Right lobe of liver (tissue), 6 donors: ENCODE measurements at places on chromosomes 1 and 21. TPM values are rescaled to one million over a fixed set of nuclear protein-coding genes. Genes with fewer than 3 reads are reported as not detected.
A peak's percentile ranks its signal among the peaks of the same experiment; 100 is the strongest.

RXRG gene
- not detected for total RNA-seq

- no peak overlapping the region for H3K27ac ChIP-seq
- DNase-seq: no peak
- H3K4me3 ChIP-seq: no peak overlapping the region
- H3K36me3 ChIP-seq: no peaks in the 10 kb centered on the region
- H3K27me3 ChIP-seq: no peaks in the 10 kb centered on the region
Observed at GRCh38 chr1:18166341-18166740, 58.7 kb downstream of the IGSF21 start.

GRCh38 chr1:153977250-153978240 lies at the start of gene JTB:
Gene JTB (minus strand): TSS chr1:153977674. CDS start chr1:153977252, 422 bp downstream.
- peak within 1 kb of the TSS; percentile 94 for H3K27ac ChIP-seq
- DNase-seq: peak; percentile 94
- peak within 1 kb of the TSS; percentile 92 for H3K4me3 ChIP-seq
- H3K4me1 ChIP-seq: no peaks in the 10 kb centered on the region
- no peaks in the 10 kb centered on the region for H3K27me3 ChIP-seq

DNA sequence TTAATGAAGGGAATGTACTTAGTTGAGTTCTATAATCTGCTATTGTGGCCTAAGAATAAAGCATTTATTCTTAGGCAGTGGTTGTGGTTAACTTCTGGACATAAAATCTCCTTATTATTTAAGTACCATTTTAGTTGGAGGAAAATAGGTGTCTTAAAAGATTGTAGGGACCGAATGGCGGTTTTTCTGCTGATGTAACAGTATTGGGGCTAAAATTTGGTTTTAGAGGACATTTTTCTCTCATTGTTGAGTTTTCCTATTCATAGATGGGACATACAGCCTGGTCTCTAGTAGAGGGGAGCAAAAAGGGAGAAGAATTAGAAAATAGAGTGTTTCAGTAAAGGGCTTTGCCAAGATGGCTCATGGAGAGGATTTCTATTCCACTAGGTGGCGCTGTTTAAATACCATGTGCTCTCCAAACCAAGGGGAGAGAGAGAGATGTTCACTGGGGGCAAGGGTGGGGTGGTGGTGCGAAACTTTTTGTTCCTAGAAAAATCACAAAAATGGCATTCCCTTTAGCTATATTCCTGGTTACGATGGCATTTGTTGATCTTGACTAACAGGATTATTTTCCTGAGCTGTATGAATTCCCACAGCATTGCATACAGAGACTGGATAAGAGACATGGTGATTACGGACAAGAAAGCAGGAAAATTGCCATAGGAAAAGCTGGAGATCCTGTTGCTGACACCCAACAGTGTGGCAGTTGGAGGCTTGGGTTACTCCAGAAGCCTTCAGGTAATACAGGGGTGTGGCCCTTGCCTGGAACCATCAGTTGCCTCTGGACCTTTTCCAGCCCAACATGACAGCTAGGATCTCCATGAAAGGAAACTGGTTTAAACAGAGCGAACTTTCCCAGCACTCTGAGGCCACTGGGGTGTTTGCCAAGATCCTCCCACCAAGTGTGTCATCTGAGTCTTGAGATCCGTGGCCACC lies 18.2 kb upstream of the FCGR2A start:
- no peak overlapping the region for H3K27ac ChIP-seq
- no peaks in the 10 kb centered on the region for H3K4me1 ChIP-seq
- H3K4me3 ChIP-seq: no peak overlapping the region
- no peak for DNase-seq
- no peaks in the 10 kb centered on the region for H3K36me3 ChIP-seq
- H3K27me3 ChIP-seq: no peaks in the 10 kb centered on the region

ZNF593OS gene
- not detected for total RNA-seq

DNA sequence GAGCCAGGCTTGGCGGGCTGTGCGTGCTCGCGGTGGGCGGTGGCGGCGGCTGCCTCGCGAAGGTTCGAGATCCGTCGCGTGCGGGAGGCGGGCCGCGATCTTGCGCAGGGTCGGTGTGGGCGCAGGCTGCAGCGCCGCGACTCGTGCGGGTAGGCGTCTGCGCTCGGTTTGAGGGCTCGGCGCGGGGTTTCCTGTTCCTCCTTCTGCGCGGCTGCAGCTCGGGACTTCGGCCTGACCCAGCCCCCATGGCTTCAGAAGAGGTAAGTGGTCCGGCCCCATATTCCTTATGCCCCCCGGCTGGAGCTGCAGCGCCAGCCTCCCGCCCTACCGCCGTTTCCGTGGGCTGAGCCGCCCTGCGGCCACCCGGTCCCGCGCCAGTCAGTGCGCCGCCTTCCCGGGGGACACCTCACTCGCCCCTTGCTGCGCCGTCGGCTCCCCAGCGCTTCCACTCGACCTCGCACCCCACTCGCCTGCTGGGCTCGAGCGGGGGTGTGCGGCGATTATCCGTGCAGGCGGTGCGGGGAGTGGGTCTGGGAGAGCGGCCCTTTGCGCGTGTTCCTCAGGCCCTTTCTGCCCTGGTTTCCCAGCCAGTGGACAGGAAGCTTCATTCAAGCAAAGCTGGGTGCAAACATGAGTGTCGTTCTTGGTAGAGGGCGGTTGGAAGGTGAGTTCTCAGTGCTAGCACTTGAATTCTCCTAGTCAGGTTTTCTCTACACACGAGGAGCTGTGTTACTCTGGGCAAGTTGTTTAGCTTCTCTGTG lies at the start of gene CACYBP:
CACYBP (plus strand) TSS at position 12 of the 761 bp plus-strand sequence; CDS start at position 246, 234 bp downstream.
- no peaks in the 10 kb centered on the region for H3K27me3 ChIP-seq
- peak; percentile 61 for DNase-seq
- peaks cover 1% of the 10 kb centered on the region for H3K36me3 ChIP-seq
- H3K27ac ChIP-seq: peak within 1 kb of the TSS; percentile 99
- no peaks in the 10 kb centered on the region for H3K4me1 ChIP-seq

DNA sequence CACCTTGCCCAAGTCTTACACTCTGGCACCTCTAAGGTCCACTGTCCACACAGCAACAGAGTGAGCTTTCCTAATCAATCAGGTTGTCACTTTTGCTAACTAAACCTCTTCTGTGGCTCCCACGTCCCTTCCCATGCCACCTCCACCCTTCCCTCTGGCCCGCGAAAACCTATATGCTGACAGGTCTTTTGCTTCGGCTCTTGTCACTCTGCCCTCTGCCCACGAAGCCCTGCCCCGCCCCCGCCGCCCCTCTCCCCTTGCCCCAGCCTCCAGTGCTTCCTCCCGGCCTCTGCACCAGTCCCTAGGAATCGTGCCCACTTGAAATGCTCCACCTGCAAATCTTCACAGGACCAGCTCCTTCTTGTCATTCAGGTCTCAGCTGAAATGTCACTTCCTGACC lies 8.1 kb downstream of the TP53BP2 start:
- H3K27me3 ChIP-seq: no peaks in the 10 kb centered on the region
- no peaks in the 10 kb centered on the region for H3K36me3 ChIP-seq
- no peak overlapping the region for H3K27ac ChIP-seq
- H3K4me3 ChIP-seq: no peak overlapping the region
- H3K4me1 ChIP-seq: no peaks in the 10 kb centered on the region
- DNase-seq: no peak

KISS1 gene
- not detected for total RNA-seq

DNA sequence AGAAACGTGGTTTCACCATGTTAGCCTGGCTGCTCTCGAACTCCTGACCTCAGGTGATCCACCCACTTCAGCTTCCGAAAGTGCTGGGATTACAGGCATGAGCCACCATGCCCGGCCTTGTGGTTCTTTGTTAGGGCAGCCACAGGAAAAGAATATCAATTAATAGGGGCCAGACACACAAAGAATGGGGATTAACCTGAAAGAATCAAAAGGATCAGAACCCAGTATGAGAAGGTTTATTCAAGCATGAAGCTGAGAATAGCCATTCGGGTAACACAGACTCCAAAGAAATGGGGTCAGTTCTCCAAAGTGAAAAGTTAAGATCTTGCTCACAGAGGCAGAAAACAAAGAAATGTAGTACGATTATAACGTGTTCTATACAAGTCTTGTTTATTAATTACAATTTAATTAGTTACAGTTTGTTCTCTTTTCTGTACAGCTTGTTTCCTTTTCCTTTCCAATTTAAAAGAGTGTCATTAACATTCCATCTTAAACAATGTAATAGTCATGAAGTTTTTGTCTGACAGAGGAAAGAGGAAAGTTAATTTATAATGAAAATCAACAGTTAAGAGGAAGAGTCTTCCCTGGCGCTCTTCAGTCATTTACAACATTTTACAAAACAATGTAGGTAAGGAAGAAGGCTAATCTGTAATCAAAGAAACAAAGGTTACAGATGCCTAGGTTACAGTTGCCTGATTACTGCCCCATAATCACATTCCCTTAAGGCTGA lies 51.3 kb upstream of the SLC45A1 start:
- no peak for DNase-seq
- H3K4me3 ChIP-seq: no peak overlapping the region
- no peaks in the 10 kb centered on the region for H3K4me1 ChIP-seq
- H3K27me3 ChIP-seq: no peaks in the 10 kb centered on the region

PAQR6 gene
- total RNA-seq: 1.6 TPM

- no peak overlapping the region for H3K4me3 ChIP-seq
- H3K27ac ChIP-seq: no peak overlapping the region
- no peaks in the 10 kb centered on the region for H3K27me3 ChIP-seq
- no peaks in the 10 kb centered on the region for H3K4me1 ChIP-seq
- no peaks in the 10 kb centered on the region for H3K36me3 ChIP-seq
Observed at GRCh38 chr1:175480343-175480822, 263.0 kb downstream of the TNR start.

DNA sequence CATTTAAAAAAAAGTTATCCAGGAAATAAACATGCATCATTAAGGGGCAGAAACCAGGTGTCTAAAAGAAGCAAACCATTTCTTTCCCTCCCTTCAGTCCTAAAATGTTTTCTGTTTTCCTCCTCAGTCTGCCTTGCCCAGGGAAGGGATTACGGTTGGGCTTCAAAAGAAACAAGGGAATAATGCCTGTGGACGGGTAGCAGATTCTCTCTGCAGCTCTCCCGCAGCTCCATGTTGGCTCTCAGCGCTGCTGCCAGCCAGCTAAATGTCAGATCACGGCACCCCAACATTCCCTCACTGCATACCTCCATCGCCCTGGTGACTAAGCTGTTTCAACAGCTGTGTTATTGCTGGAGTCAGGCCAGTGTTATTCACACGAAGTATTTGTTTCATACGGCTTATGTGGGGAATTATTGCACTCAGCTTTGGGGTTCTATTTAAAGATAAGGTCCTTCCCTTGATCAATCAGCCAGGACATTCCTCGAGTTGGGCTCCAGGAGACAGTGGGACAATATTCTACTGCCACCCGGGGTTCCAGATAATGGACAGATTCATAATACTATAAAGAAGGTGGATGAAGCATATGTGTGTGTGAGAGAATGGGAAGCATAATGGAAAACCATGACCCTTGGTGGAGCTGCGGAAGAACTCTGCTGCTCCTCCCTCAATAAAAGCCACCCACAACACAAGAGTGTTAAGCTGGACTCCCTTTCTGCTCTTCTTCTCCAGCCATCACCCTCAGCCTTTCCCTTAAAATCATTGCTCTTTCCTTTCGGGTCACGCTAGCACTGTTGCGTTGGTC lies 58.2 kb downstream of the WLS start:
- peaks cover 14% of the 10 kb centered on the region for H3K4me1 ChIP-seq
- peak overlapping the region; percentile 29 for H3K27ac ChIP-seq
- no peaks in the 10 kb centered on the region for H3K36me3 ChIP-seq

TRNP1 gene
- total RNA-seq: 24.8 TPM

SLC22A15 gene
- total RNA-seq: 0.93 TPM

RCC2 gene
- 9.4 TPM for total RNA-seq

DNA sequence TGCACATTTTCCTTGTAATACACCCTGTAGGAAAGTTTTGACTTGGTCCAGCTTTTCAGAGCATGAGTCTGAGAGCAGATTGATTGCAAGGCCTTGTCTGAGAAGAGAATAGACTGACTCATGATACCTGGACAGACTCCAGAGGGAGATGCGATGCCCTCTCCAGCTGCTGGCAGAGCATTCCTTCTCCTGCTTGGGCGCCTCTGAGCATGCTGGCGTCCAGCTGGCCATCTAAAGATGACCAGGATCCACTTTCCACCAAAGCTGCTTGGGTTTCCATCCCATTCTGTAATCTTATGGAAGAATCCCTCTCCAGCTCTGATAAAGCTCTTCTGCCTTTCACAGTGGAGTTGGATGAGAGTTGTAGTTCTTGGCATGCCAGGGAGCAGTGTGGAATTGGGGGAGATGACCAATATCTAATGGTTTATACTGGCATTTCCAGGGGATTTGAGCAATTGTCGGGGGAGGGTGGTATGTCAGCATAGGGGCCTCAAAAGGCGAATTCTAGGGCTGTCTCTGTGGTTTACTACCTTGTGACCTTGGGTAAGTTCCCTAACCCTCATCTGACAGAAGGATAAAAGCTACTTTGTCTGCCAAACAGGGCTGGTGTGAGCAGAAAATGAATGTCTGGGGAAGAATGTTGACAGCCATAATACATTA lies 19.5 kb downstream of the SZRD1 start:
- no peaks in the 10 kb centered on the region for H3K27me3 ChIP-seq
- no peaks in the 10 kb centered on the region for H3K4me1 ChIP-seq
- DNase-seq: no peak
- H3K36me3 ChIP-seq: no peaks in the 10 kb centered on the region
- no peak overlapping the region for H3K27ac ChIP-seq
- no peak overlapping the region for H3K4me3 ChIP-seq

LAMC2 gene
- 1.5 TPM for total RNA-seq

- H3K36me3 ChIP-seq: no peaks in the 10 kb centered on the region
- peaks cover 89% of the 10 kb centered on the region for H3K4me1 ChIP-seq
- H3K4me3 ChIP-seq: peak overlapping the region; percentile 22
- no peaks in the 10 kb centered on the region for H3K27me3 ChIP-seq
- peak; percentile 88 for DNase-seq
- peak overlapping the region; percentile 88 for H3K27ac ChIP-seq
Observed at GRCh38 chr1:21337928-21338572, 47.8 kb upstream of the ECE1 start.

PEX19 gene
- 96.2 TPM for total RNA-seq

GRCh38 chr21:46187814-46188213 lies 3.6 kb upstream of the SPATC1L start:
- no peak overlapping the region for H3K4me3 ChIP-seq
- H3K36me3 ChIP-seq: no peaks in the 10 kb centered on the region
- no peak for DNase-seq
- no peak overlapping the region for H3K27ac ChIP-seq

DNA sequence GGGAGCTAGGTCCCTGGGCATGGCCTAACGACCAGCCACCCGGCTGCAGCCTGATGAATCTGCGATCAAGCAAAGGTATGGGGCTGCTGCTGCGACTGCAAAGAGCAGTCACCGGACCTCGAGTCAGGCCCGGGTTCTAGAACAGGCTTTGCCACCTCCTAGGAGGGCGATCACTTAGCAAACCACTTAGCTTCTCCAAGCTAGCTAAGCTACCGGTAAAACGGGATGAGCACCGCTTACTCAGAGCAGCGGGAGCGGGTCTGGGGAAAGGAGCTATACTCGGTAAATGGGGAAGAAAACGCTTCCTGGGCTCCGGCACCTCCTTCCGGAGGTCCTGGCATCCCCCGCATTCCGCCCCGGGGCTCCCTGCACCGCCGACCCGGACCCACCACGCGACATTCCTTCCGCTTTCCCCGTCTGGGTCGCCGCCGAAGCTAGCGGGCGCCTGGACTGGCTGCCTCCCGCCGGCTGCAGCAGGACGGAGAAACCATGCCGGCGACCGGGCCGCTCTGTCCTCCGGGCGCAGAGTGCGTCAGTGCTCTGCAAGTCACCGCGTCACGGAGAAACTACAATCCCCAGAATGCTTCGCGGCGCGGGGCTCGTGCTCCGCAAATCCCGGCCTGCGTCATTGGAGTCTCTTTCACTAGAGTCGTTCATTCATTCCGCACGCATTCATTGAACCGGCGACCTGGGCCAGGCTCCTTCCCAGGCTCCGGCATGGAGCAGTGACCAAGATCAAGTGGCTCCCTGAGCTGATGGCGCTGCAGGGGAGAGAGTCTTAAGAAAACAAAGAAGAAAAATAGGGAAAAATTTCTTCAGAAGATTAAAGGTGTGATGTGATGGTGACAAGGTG lies at the start of gene LSM10:
LSM10 (minus strand) TSS at position 531 of the 853 bp plus-strand sequence. CDS start 3,779 bp downstream, outside the sequence.
- no peaks in the 10 kb centered on the region for H3K36me3 ChIP-seq
- H3K27me3 ChIP-seq: no peaks in the 10 kb centered on the region
- peak within 1 kb of the TSS; percentile 93 for H3K4me3 ChIP-seq
- peak within 1 kb of the TSS; percentile 90 for H3K27ac ChIP-seq
- peak; percentile 94 for DNase-seq
